ENCODE measurements at places on chromosomes 16 and 17. TPM values are rescaled to one million over a fixed set of nuclear protein-coding genes. Genes with fewer than 3 reads are reported as not detected.
A peak's percentile ranks its signal among the peaks of the same experiment; 100 is the strongest.

GRCh38 chr17:55510986-55511721, at the start of gene SMIM36:
Gene SMIM36 (minus strand): TSS chr17:55511452.
- H3K4me1 ChIP-seq = peaks cover 11% of the 10 kb centered on the region
- H3K27me3 ChIP-seq = no peaks in the 10 kb centered on the region
- no peak within 1 kb of the TSS for H3K27ac ChIP-seq

DNA sequence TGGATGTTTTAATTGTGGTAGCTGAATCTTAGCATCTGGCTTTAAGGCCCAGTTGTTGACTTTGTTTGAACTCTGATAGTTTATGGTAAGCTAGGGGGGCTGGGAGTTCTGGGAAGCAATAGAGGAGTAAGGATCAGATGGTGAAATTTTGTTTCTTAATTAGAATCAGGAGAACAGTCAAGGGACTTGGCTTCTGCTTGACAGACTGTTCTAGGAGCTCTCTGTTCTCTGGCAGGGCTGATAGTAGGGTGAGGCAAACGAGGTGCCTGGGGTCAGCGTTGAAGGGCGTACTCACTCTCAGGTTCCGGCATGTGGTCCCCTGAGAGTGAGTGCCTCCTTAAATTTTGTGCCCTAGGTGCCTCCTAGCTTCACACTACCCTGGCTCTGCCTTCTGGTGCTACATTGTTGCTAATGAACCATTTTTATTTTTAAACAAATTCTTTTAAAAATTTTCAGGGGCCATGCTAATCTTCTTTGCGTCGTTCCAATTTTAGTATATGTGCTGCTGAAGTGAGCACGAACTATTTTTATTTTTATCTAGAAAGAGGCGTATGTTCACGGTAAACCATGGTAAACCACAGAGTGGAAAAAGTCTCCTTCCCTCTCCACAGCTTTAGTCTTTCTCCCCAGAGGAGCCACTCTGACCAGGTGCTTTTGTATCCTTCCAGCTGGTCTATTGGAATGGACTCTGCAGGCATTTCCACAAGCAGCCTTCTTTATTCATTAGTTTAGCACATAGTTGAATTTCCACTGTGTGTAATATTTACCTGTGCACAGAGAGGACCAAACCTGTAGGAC, 19.7 kb downstream of the SLC7A6 start:
- no peak for DNase-seq
- H3K4me3 ChIP-seq = no peak overlapping the region
- no peaks in the 10 kb centered on the region for H3K36me3 ChIP-seq
- H3K27me3 ChIP-seq = peaks cover 3% of the 10 kb centered on the region

- H3K4me1 ChIP-seq = peaks cover 11% of the 10 kb centered on the region
- H3K27me3 ChIP-seq = peaks cover 6% of the 10 kb centered on the region
- H3K27ac ChIP-seq = no peak overlapping the region
- no peak overlapping the region for H3K4me3 ChIP-seq
Observed at GRCh38 chr16:11190588-11191560, 65.1 kb downstream of the SOCS1 start.

GRCh38 chr17:4313221-4314114, 49.7 kb upstream of the ANKFY1 start:
- no peaks in the 10 kb centered on the region for H3K27me3 ChIP-seq
- H3K36me3 ChIP-seq = peaks cover 5% of the 10 kb centered on the region
- no peak for DNase-seq
- H3K27ac ChIP-seq = no peak overlapping the region
- peaks cover 5% of the 10 kb centered on the region for H3K4me1 ChIP-seq

DNA sequence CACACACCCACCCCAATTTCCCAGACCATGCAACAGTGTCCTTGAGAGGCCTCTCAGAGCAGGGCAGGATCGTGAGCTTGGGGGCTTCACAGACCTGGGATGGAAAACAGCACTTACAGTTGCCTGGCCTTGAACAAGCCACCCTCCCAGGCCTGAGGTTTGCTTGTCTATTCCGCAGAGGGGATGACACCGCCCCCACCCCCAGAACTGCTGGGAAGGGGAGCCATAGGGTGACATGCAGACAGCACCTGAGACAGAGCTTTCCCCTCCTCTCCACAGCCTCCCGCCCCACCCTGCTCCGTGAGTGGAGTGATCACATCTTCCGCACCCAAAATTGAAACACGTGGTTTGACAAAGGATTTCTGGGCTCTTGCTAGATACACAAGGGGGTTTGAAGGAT, 131.5 kb upstream of the TNRC6C start:
- H3K27ac ChIP-seq = no peak overlapping the region
- no peak for DNase-seq
- no peak overlapping the region for H3K4me3 ChIP-seq
- H3K27me3 ChIP-seq = peaks cover 3% of the 10 kb centered on the region
- peaks cover 4% of the 10 kb centered on the region for H3K4me1 ChIP-seq
- no peaks in the 10 kb centered on the region for H3K36me3 ChIP-seq

DNA sequence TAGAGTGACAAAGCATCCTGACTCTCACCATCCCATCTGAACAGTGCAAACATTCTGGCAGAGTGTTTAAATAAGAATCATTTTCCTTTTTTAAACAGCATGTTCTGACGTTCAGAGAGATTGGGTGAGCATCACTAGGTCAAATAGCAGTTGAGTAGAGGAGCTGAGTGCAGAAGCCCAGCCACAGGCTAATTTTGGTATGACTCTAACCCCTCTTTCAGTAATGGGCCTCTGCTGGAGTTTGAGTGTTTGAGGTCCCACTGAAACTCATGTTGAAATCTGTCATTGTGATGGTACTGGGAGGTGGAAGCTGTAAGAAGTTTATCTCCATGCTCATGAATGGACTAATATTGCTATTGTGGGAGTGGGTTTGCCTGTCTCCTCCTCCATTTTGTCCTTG, 194.4 kb downstream of the SALL1 start:
- no peaks in the 10 kb centered on the region for H3K27me3 ChIP-seq
- H3K4me1 ChIP-seq = peaks cover 4% of the 10 kb centered on the region
- no peak overlapping the region for H3K27ac ChIP-seq
- no peaks in the 10 kb centered on the region for H3K36me3 ChIP-seq
- DNase-seq = no peak
- H3K4me3 ChIP-seq = no peak overlapping the region

DNA sequence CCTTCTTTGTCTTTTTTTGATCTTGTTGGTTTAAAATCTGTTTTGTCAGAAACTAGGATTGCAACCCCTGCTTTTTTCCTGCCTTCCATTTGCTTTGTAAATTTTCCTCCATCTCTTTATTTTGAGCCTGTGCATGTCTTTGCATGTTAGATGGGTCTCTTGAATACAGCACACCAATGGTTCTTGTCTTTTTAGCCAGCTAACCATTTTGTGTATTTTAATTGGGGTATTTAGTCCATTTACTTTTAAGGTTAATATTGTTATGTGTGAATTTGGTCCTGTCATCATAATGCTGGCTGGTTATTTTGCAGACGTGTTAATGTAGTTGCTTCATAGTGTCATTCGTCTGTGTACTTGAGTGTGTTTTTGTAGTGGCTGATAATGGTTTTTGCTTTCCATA, 26.2 kb downstream of the NFATC3 start:
- H3K4me1 ChIP-seq = no peaks in the 10 kb centered on the region
- H3K36me3 ChIP-seq = peaks cover 24% of the 10 kb centered on the region
- no peak for DNase-seq
- peaks cover 3% of the 10 kb centered on the region for H3K27me3 ChIP-seq
- H3K4me3 ChIP-seq = no peak overlapping the region

GRCh38 chr17:80667462-80668277, 123.0 kb downstream of the RPTOR start:
- H3K36me3 ChIP-seq = peaks cover 23% of the 10 kb centered on the region
- no peak overlapping the region for H3K4me3 ChIP-seq
- H3K27ac ChIP-seq = no peak overlapping the region
- H3K4me1 ChIP-seq = peaks cover 37% of the 10 kb centered on the region
- peaks cover 5% of the 10 kb centered on the region for H3K27me3 ChIP-seq

GRCh38 chr16:28823291-28823872, 583 bp downstream of the ATXN2L start:
- no peak overlapping the region for H3K27ac ChIP-seq
- H3K27me3 ChIP-seq = peaks cover 14% of the 10 kb centered on the region
- peaks cover 10% of the 10 kb centered on the region for H3K4me1 ChIP-seq
- peaks cover 29% of the 10 kb centered on the region for H3K36me3 ChIP-seq
- peak overlapping the region; percentile 98 for H3K4me3 ChIP-seq

GRCh38 chr17:79992649-79993389, 42.9 kb downstream of the TBC1D16 start:
- peak overlapping the region; percentile 74 for H3K27ac ChIP-seq
- no peak for DNase-seq
- peaks cover 14% of the 10 kb centered on the region for H3K36me3 ChIP-seq
- H3K4me1 ChIP-seq = peaks cover 58% of the 10 kb centered on the region
- peaks cover 6% of the 10 kb centered on the region for H3K27me3 ChIP-seq
- peak overlapping the region; percentile 22 for H3K4me3 ChIP-seq

DNA sequence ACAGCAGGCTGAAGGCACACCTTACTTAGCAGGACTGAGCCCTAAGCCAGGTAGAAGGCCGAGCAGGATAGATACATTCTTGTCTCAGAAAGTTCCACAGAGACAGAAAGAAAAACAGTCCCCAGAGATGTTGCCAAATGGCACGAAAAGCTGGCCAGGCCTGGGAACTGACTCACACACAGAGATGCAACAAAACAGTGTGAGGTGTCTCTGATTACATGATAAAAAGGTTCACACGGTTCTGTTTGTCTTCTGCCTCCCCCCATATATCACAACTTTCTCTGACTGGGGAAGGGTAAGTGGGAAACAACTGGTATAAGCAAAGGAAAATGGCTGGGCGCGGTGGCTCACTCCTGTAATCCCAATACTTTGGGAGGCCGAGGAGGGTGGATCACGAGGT, 1.7 kb downstream of the WBP2 start:
- peaks cover 4% of the 10 kb centered on the region for H3K27me3 ChIP-seq
- no peak for DNase-seq
- H3K27ac ChIP-seq = no peak overlapping the region
- H3K36me3 ChIP-seq = peaks cover 12% of the 10 kb centered on the region

GRCh38 chr17:17605729-17606088, 14.2 kb upstream of the PEMT start:
- no peak overlapping the region for H3K4me3 ChIP-seq
- H3K36me3 ChIP-seq = no peaks in the 10 kb centered on the region
- no peak overlapping the region for H3K27ac ChIP-seq

DNA sequence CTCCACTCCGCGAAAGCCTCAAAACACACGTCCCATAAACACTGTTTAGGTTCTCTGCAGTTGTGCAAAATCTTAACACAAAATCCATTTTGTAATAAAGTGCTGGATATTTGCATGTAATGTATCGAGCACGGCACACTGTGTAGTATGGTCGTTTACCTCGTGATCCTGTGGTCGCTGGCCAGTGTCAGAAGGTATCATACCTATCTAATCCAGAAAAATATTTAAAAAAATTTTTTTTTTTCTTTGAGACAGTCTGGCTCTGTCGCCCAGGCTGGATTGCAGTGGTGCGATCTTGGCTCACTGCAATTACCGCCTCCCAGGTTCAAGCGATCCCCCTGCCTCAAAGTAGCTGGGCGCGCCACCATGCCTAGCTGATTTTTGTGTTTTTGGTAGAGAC, 996 bp downstream of the RPL38 start:
- peaks cover 18% of the 10 kb centered on the region for H3K27me3 ChIP-seq
- H3K4me3 ChIP-seq = peak overlapping the region; percentile 99
- DNase-seq = no peak
- peaks cover 41% of the 10 kb centered on the region for H3K4me1 ChIP-seq
- peaks cover 16% of the 10 kb centered on the region for H3K36me3 ChIP-seq
- peak overlapping the region; percentile 94 for H3K27ac ChIP-seq

DNA sequence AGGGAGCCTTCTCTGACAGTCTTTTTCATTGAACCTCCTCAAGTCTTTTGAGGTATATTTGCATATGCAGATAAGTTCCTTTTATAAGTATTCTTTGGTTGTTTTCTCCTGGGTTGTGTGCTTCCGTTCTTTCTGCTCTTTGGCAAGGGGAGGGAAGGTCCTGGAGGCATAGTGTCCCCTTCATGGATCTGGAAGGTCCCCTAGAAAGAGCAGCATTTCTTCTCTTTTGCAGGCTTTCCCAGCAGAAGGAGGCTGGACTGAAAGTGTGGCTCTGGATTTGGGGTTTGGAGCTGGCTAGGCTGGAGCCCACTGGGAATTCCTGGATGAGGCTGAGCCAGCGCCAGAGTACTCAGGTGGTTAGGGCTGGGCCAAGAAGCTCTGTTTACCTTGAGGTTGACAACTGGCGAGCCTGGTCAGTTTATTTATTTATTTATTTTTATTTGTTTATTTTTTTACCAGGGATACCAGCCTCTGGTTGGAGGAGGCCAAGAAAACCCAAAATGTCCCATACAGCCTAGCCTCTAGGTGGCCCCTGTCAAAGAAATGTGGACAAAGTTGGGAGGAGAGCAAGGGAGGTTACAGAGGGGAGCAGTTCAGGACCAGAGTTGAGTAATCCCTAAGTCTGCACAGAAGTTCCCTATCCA, 5.4 kb upstream of the TOP2A start:
- peaks cover 3% of the 10 kb centered on the region for H3K36me3 ChIP-seq
- no peak overlapping the region for H3K27ac ChIP-seq
- no peak for DNase-seq
- peaks cover 4% of the 10 kb centered on the region for H3K27me3 ChIP-seq
- H3K4me1 ChIP-seq = peaks cover 25% of the 10 kb centered on the region

The MRPL45 gene
- 57.7 TPM for total RNA-seq

The ZSCAN10 gene
- 50.7 TPM for total RNA-seq

The KRTAP1-3 gene
- total RNA-seq = not detected

The SCIMP gene
- total RNA-seq = not detected

The CES3 gene
- 2.5 TPM for total RNA-seq

The CACNG5 gene
- not detected for total RNA-seq

The ACSM2A gene
- total RNA-seq = not detected

The KRTAP1-1 gene
- not detected for total RNA-seq

The RGS9 gene
- 8.5 TPM for total RNA-seq
